Liver (tissue), 10 donors: ENCODE measurements at places on chromosomes 16 and 17. TPM values are rescaled to one million over a fixed set of nuclear protein-coding genes. Genes with fewer than 3 reads are reported as not detected.

RNF43 gene
- 8.4 TPM for total RNA-seq

KIFC3 gene
- total RNA-seq, result 22.2 TPM

CA5A gene
- total RNA-seq, result 12.3 TPM

IL21R gene
- total RNA-seq, result 0.42 TPM

CNTNAP1 gene
- total RNA-seq, result 0.75 TPM

MCRIP2 gene
- total RNA-seq, result 45.5 TPM

AGRP gene
- total RNA-seq, result not detected

DNA sequence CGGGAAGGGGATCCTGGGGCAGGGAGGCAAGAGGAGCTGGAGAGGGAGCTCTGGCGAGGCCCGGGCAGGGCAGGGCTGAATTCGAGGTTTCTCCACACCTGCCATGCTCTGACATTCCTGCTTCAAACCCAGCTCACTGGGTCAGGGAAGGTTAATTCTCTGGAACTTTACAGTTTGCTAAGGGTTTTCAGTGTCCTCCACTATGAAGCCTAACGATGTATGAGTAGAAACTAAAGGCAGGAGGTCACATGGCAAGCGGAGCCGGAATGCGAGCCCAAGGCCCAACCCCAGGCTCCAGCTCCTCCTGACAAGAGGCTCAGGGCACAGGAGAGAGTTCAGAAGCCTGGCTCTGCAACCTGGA, 29.2 kb downstream of the DCAKD start:
- H3K27ac ChIP-seq, result no peak overlapping the region
- H3K27me3 ChIP-seq, result no peaks in the 10 kb centered on the region
- DNase-seq, result no peak

DNA sequence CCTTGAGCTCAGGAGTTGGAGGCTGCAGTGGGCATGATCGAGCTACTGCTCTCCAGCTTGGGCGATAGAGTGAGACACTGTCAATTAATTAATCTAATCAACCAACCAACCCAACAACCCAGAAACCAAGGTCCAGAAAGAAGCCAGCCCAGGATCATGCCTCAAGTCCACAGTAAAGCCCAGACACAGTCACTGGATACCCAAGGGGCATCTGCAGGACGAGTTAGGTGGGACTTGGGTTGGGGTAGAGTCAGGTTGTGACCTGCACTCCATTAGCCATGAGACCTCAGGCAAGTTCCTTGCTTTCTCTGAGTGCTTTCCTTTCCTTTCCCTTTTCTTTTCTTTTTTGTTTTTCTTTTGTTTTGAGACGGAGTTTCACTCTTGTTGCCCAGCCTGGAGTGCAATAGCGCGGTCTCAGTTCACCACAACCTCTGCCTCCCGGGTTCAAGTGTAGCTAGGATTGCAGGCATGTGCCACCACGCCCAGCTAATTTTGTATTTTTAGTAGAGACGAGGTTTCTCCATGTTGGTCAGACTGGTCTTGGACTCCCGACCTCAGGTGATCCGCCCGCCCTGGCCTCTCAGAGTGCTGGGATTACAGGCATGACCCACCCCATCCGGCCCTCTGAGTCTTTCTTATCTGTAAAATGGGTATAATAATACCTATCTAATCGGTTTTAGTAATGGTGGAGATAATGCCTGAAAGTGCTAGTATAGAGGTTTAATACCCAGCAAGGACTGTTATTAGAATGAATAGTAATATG, 3.5 kb upstream of the HSD17B1 start:
- no peak overlapping the region for H3K4me3 ChIP-seq

GRCh38 chr17:44317545-44317944, 7.1 kb downstream of the SLC25A39 start:
- no peaks in the 10 kb centered on the region for H3K4me1 ChIP-seq
- H3K4me3 ChIP-seq, result no peak overlapping the region
- H3K27ac ChIP-seq, result no peak overlapping the region
- H3K36me3 ChIP-seq, result peaks cover 28% of the 10 kb centered on the region

GRCh38 chr17:35726953-35727460, 4.4 kb upstream of the RASL10B start:
- H3K4me3 ChIP-seq, result no peak overlapping the region
- DNase-seq, result no peak
- H3K36me3 ChIP-seq, result peaks cover 22% of the 10 kb centered on the region
- H3K27me3 ChIP-seq, result no peaks in the 10 kb centered on the region

DNA sequence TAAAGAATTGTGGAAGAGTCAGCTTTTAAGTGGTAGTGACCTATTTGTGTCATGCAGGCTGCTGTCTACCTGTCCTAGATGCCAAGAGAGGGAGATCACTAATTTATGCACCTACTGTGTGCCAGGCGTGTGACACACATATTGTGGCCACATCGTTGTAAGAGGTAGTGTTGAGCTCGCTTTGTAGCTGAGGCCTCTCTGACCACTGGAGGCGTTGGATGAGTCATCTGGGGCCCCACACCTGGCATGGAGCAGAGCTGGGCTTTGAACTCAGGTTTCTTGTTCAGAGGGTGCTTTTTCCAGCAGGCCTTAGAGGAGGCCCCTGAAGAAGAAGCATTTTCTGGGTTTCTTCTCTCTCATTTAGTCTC, 52.3 kb upstream of the LGALS9 start:
- no peak overlapping the region for H3K4me3 ChIP-seq
- no peak for DNase-seq
- H3K36me3 ChIP-seq, result no peaks in the 10 kb centered on the region
- no peaks in the 10 kb centered on the region for H3K27me3 ChIP-seq

- peaks cover 28% of the 10 kb centered on the region for H3K4me1 ChIP-seq
- H3K27me3 ChIP-seq, result no peaks in the 10 kb centered on the region
- H3K36me3 ChIP-seq, result no peaks in the 10 kb centered on the region
- peak overlapping the region; percentile 38 for H3K4me3 ChIP-seq
Observed at GRCh38 chr16:53503991-53504663, 1.1 kb upstream of the AKTIP start.

- DNase-seq, result no peak
- peaks cover 44% of the 10 kb centered on the region for H3K4me1 ChIP-seq
- H3K27me3 ChIP-seq, result no peaks in the 10 kb centered on the region
- H3K36me3 ChIP-seq, result no peaks in the 10 kb centered on the region
Observed at GRCh38 chr16:2043667-2044451, 3.8 kb downstream of the NTHL1 start.

- H3K36me3 ChIP-seq, result no peaks in the 10 kb centered on the region
- no peaks in the 10 kb centered on the region for H3K4me1 ChIP-seq
- no peak overlapping the region for H3K27ac ChIP-seq
- no peaks in the 10 kb centered on the region for H3K27me3 ChIP-seq
- no peak for DNase-seq
- no peak overlapping the region for H3K4me3 ChIP-seq
Observed at GRCh38 chr16:87877942-87878507, 8.7 kb upstream of the SLC7A5 start.

GRCh38 chr17:50457621-50458020, 11.1 kb downstream of the CHAD start:
- H3K27ac ChIP-seq, result no peak overlapping the region
- H3K27me3 ChIP-seq, result no peaks in the 10 kb centered on the region
- H3K36me3 ChIP-seq, result no peaks in the 10 kb centered on the region
- DNase-seq, result no peak
- H3K4me1 ChIP-seq, result peaks cover 4% of the 10 kb centered on the region
- H3K4me3 ChIP-seq, result no peak overlapping the region

DNA sequence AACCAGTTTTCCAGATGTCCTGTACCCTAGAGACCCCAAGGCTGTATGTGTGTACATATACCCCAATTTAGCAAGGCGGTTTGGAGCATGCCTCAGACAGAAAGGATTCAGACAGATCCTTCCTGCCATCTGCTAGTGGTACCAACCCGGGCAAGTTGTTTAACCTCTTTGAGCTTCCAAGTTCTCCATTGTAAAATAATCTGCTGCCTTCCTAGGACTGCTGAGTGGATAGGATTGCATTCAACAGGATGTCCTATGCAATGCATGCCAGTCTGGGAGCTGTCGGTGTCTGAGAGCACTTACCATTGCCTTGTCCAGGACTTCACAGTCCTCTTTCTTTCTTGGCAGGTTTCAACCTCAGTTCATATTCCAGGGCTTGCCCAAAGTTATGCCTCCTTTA, 1.9 kb downstream of the CDH13 start:
- no peak overlapping the region for H3K27ac ChIP-seq
- H3K4me3 ChIP-seq, result no peak overlapping the region

DNA sequence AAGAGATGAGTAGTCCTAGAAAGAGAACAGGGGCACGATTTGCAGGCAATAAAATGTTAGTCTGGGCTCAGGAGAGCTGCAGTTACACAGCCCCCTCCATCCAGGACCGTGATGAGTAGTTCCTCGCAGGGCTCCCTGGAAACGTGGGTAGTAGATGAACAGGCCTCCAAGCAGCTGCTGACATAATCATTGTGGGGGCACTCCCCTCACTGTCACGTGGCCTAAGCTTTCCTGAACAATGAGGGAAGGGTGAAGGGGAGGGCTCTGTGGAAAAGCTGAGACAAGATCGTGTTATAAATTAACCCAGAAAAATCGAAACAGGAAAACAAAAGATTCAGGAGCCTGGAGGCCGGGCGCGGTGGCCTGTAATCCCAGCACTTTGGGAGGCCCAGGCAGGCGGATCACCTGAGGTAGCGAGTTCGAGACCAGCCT, 1.3 kb upstream of the PER1 start:
- peak overlapping the region; percentile 97 for H3K27ac ChIP-seq
- peak overlapping the region; percentile 69 for H3K4me3 ChIP-seq
- H3K27me3 ChIP-seq, result no peaks in the 10 kb centered on the region
- H3K4me1 ChIP-seq, result peaks cover 20% of the 10 kb centered on the region
- H3K36me3 ChIP-seq, result peaks cover 11% of the 10 kb centered on the region

- H3K36me3 ChIP-seq, result peaks cover 31% of the 10 kb centered on the region
- no peak overlapping the region for H3K27ac ChIP-seq
- peak; percentile 71 for DNase-seq
- H3K27me3 ChIP-seq, result no peaks in the 10 kb centered on the region
- no peak overlapping the region for H3K4me3 ChIP-seq
- no peaks in the 10 kb centered on the region for H3K4me1 ChIP-seq
Observed at GRCh38 chr16:46929378-46930332, 43.8 kb downstream of the DNAJA2 start.

- no peak for DNase-seq
- no peak overlapping the region for H3K27ac ChIP-seq
- no peaks in the 10 kb centered on the region for H3K27me3 ChIP-seq
- H3K4me1 ChIP-seq, result no peaks in the 10 kb centered on the region
- no peak overlapping the region for H3K4me3 ChIP-seq
Observed at GRCh38 chr16:53985861-53986260, 281.9 kb downstream of the FTO start.

DNA sequence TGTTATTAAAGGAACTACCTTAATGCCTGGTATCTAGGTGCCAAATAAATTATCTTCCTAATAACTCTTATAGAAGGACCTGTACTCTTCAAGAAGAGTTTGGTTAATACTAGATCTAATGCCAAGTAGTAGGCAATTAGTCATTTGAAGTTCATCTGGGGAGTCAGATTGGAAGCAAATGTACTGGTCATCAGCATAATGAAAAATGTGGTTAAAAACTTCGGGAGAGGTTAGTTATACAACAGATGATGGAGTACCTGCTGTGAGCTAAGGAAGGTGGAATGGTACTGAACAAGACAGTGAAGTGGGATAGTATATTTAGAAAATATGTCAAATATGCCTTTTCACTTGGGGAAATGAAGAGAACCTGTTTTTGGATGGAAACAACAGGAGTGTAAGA, 49.2 kb downstream of the TNRC6A start:
- no peak overlapping the region for H3K4me3 ChIP-seq
- H3K27ac ChIP-seq, result no peak overlapping the region

DNA sequence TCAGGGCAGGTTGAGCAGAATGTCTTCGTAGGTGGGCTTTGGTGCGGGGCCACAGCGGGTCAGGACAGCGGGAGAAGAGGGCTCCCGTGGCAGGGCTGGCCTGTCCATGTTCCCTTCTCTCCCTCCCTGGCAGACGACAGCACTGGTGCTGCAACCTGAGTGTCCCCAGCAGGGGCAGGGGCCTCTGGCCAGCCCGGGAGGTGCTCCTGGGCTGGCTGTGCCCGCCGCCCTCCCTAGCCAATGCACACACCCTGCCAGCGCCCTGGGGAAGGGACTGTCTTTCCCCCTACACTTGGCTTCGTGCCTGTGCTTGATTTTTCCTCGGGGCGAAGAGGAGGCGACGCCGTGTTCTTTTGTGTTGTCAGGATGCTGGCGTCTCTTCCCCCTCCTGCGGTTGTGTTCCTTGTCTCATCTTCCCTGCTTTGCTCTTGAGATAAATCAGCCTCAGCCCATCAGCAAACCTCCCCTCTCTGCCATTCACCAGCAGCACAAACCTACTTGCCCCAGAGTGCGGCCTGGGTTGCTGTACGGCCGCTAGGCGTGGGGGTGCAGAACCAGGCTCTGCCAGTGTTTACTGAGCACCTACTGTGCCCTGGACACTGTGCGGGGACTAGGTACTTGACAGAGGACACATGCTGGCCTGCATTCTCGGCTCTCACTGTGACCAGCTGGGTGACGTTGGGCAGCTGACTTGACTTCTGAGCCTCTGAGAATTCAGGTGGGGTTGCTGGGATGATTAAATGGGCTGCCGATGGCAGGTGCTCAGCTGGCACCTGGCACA, 237.3 kb upstream of the CIBAR2 start:
- H3K27me3 ChIP-seq, result no peaks in the 10 kb centered on the region
- no peaks in the 10 kb centered on the region for H3K36me3 ChIP-seq
- H3K4me1 ChIP-seq, result peaks cover 10% of the 10 kb centered on the region
- DNase-seq, result no peak
- H3K4me3 ChIP-seq, result no peak overlapping the region
- no peak overlapping the region for H3K27ac ChIP-seq

- no peaks in the 10 kb centered on the region for H3K36me3 ChIP-seq
- H3K4me1 ChIP-seq, result no peaks in the 10 kb centered on the region
- no peak overlapping the region for H3K27ac ChIP-seq
- H3K4me3 ChIP-seq, result no peak overlapping the region
- DNase-seq, result no peak
Observed at GRCh38 chr17:48259694-48260291, 152.2 kb downstream of the SNX11 start.

DNA sequence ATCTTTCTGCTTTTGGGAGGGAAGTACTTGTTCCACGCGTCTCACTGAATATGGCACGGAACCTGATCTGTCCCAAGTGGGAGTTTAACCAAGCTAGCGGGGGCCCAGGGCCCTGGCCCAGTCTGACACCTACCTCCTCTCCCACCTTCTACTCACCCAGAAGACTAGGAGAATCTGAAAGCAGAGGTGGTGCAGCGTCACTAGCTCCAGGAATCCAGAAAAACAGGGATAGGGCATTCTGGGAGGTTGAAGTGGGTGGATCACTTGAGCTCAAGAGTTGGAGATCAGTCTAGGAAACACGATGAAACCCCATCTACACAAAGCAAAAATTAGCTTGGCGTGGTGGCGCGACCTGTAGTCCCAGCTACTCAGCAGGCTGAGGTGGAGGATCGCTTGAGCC, 163.5 kb upstream of the ZNF267 start:
- H3K36me3 ChIP-seq, result peaks cover 16% of the 10 kb centered on the region
- H3K4me3 ChIP-seq, result no peak overlapping the region
- H3K27me3 ChIP-seq, result no peaks in the 10 kb centered on the region
- no peak for DNase-seq

GRCh38 chr17:11601661-11602060, 3.4 kb downstream of the DNAH9 start:
- H3K27me3 ChIP-seq, result no peaks in the 10 kb centered on the region
- peaks cover 3% of the 10 kb centered on the region for H3K4me1 ChIP-seq
- no peak for DNase-seq

GRCh38 chr17:49913226-49914095, 55.5 kb upstream of the DLX4 start:
- H3K4me1 ChIP-seq, result no peaks in the 10 kb centered on the region
- no peaks in the 10 kb centered on the region for H3K27me3 ChIP-seq
- DNase-seq, result no peak
- no peak overlapping the region for H3K27ac ChIP-seq
- H3K36me3 ChIP-seq, result no peaks in the 10 kb centered on the region

- no peaks in the 10 kb centered on the region for H3K4me1 ChIP-seq
- H3K36me3 ChIP-seq, result no peaks in the 10 kb centered on the region
- H3K27ac ChIP-seq, result no peak overlapping the region
Observed at GRCh38 chr17:10033959-10034358, 128.9 kb upstream of the RCVRN start.
